ENCODE measurements at places on chromosomes 13 and 19.

DNA sequence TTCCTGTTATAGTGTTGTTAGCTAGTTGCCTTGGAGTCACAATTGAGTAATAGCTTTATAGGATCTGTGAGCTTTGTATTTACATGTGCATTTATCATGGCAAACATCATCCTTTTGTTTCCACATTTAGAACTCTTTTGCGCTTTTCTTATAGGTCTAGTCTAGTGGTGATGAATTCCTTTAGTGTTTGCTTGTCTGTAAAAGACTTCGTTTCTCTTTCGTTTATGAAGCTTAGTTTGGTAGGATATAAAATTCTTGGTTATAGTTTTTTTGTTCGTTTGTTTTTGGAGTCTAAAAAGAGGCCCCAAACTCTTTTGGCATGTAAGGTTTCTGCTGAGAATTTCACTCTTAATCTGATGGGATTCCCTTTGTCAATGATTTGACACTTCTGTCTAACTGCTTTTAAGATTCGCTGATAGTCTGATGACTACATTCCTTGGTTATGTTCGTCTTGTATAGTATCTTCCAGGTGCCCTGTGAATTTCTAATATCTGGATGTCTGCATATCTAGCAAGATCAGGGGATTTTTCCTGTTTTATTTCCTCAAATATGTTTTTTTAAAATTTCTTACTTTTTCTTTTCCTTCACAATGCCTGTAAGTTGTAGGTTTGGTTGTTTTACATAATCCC lies 20.2 kb downstream of the DNAJC3 start:
- no peak for DNase-seq

GRCh38 chr13:111303559-111303958 lies 16.9 kb upstream of the TEX29 start:
- no peak for DNase-seq

- no peak for DNase-seq
Measured at GRCh38 chr19:46206176-46206575, 23.4 kb upstream of the IGFL1 start.

GRCh38 chr13:39563470-39563735 lies 39.6 kb downstream of the LHFPL6 start:
- DNase-seq: no peak

DNA sequence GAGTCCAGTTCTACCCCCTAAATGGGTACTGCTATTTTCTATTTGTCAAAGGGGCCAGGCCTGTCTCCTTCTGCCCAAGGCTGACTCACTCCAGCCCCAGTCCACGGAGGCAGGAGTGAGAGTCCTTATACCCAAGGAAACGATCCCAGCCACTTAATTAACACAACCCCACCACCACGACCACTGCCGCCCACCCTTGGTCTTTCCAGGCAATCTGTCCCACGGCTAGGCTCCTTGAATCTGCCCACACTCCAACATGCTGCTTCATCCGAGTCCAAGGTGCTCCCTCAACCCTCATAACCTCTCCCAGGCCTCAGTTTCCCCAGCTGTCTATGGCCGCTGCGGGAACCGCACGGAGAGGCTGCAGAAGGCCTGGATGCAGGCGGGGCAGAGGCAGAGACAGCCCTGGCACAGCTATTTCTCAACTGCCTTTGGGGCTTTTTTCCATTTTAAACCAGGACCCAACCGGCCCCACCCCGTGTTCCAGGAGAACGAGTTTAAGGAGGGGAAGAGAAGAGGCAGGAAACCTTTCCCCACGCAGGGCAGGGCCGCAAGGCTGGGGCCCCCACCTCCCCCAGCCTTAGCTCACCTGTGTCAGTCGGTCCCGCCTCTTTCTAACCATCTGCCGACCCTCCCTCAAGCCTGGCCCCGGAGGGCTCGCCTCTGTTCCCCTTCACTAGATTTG lies 746 bp downstream of the RAB3D start:
- DNase-seq: no peak

GRCh38 chr13:66074018-66074615 lies 1156.0 kb downstream of the PCDH9 start:
- no peak for DNase-seq

DNA sequence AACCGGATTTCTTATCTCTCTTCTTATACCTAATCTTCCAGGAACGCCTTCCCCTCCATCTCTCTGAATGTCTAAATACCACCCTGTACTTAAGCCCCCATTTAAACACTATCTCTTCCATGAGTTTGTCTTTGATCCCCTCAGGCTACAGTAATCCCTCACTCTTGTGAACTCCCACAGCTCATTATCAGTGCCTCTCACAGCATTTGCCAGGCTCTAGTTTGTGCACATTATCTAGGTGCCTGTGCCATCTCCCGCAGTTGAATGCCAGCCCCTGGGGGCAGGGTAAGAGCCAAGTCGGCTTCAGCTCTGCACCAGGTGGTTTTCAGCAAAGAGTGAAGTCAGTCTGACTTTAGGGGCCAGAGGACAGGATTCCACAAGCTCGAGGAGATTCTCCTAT lies 71.4 kb downstream of the FREM2 start:
- DNase-seq: no peak

DNA sequence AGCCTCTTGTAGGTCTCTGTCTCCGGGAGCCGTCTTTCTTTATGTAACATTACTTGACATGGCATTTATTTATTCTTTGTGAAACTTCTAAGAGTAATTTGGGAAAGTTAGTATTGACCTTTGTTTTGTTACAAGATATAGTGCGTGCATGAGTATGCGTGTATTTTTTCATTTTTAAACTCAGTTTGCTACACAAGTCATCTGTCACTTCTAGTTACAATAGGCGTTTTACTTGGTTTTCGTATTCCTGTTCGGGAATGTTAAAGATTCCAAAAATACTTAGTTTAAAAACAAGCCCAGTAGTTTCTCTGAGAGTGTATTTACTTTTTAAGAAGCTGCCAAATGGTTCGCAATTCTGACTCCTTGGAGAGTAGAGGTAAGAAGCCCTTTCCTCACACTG lies 3.2 kb downstream of the PDS5B start:
- DNase-seq: no peak

GRCh38 chr19:2097203-2097885 lies 629 bp downstream of the IZUMO4 start:
- DNase-seq: no peak

- DNase-seq: no peak
Measured at GRCh38 chr19:51607920-51608562, 22.2 kb downstream of the SIGLEC5 start.

DNA sequence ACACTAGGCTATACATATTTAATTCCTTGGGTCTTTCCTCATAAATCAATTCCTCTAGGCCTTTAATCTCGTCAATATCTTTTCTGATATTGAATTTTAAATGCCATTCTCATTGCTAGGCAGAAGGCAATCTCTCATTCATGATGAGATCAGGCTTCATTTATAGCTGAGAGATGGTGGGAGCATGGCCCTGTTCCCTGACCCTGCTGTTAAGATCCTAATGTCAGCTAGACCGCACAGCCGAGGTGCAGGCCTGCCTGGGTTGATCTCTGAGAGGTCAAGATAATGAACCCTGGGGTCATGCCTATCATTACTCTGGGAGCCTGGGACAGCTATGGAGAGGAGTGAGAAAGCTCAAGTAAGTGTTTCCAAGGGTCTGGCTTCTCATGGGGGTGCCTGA lies 253.8 kb downstream of the DNAJC15 start:
- DNase-seq: no peak

DNA sequence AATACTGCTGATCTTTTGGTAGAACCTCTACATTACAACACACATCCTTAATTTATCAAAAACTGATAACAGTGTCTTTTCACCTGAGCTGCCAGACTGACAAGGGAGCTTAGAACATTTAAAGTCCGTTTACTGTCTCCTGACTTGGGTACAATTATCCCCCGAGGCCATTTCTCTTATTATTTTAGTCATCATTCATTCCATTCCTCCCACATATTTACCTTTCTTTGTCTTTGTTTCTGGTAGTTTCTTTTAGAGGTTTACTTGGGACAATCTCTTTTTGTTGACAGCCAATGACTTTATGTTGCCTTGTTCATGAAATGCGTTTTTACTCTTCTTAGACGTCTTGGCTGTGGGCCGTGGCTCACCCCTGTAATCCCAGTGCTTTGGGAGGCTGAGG lies 186.9 kb downstream of the PCCA start:
- no peak for DNase-seq

DNA sequence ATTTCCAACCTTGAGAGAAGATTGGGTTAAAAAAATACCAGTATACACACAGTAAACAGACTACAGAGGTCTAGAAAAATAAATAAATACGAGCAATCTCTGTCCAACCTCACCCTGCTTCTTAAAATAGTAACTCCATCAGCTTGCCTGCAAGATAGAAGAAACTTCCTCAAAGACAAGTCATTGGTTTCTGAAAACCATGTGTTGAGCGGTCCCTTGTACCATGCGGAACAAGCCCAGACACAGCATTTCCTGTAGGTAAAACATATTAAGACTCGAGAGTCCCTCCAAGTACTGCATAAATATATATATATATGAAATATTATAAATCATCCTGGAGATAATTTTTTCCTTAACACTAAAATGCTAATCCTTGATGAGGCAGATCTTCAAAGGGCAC lies 157.4 kb downstream of the MZT1 start:
- DNase-seq: no peak

GRCh38 chr19:48398375-48399235 lies 5.1 kb downstream of the GRIN2D start:
- DNase-seq: peak; percentile 85

DNA sequence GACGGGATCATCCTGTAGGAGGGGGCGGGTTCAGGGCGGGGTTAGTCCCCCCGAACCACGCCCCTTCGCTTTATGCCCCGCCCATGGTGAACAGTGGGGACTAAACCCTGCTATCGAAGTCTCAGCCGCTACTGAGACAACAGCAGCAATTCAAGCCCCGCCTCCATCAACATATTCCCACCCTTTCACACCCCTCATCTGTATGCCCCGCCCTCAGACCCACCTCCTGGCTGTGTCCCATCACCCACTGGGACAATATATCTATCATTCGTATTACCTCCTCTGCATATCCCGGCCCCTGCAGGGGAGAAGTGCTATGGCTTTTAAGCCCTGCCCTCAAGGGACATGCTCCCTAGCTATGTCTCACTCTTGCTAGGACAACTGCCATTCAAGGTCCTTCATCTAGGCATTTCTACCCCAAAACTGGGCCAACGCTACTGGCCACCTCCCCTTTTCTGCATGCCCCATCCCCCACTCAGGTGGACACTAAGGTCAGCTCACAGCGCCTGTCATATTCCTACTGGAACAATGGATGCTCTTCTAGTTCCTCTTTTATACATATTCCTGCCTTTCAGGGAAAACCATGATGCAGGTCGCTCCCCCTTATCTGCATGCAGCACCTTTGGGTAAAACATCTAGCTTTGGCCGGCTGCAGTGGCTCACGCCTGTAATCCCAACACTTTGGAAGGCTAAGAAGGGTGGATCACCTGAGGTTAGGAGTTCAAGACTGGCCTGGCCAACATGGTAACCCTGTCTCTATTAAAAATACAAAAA lies 11.9 kb downstream of the LRFN1 start:
- no peak for DNase-seq

- DNase-seq: no peak
Measured at GRCh38 chr13:95235199-95235756, 66.0 kb downstream of the ABCC4 start.

Measured in NCI-H748 treated with DMSO at 0.1 percent for 48 hours (cell line).